ENCODE measurements at places on chromosomes 4 and X.

GRCh38 chr4:18815081-18815778, 793.7 kb upstream of the LCORL start:
- DNase-seq = no peak

- no peak for DNase-seq
Observed at GRCh38 chr4:94256828-94257227, 49.2 kb downstream of the SMARCAD1 start.

DNA sequence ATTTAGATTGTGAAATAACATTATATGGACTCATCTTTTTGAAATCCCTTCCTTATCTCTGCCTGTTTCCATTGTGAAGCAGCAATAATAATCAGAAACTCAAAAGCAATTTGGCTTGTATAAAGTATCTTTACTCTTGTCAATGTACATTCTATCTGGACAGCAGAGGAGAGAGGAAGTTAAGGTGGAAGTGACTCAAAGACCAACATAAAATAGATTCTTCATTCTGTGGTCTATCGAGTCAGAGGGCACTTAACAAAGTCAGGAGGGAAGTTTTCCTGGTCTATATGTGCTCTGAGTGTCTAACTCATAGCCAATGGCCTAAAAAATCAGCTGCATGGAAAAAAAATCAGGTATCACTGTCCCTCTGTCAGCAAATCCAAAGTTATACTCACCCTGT, 155.5 kb downstream of the EMCN start:
- DNase-seq = no peak

GRCh38 chr4:147477439-147477838, 3.5 kb upstream of the EDNRA start:
- DNase-seq = no peak

GRCh38 chr4:111989817-111990216, 155.4 kb upstream of the FAM241A start:
- no peak for DNase-seq

DNA sequence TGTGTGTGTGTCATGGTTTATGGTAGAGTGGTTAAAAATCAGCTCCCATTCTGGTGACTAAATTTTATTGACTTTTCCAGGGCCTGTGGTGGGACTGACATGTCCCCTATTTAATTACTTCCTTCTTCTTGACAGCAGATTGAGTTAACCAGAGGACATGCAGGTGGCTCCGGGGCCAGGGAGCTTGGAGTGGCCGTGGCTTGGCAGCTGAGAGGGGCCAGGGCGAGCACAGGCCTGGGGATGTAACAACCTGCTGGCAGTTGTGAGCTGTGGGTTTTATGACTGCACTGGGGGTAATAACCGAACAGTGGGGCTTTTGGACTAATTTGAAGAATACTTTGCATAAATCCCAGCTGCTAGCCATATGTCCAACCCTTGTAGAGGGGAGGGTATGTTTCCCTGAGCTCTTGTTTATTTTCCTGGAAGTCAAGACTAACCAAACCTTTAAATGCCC, 186.0 kb downstream of the MID1IP1 start:
- no peak for DNase-seq

GRCh38 chrX:119954374-119954773, 10.8 kb upstream of the NKAP start:
- no peak for DNase-seq

Measured in NCI-H187 treated with DMSO at 0.1 percent for 48 hours (cell line).